Central memory CD8-positive, alpha-beta T cell (primary cell): ENCODE measurements at places on chromosomes 13 and 19.

GRCh38 chr19:33547676-33548075 lies 26.1 kb upstream of the PEPD start:
- no peak for DNase-seq
- H3K4me1 ChIP-seq: no peaks in the 10 kb centered on the region
- peaks cover 55% of the 10 kb centered on the region for H3K27me3 ChIP-seq
- H3K36me3 ChIP-seq: no peaks in the 10 kb centered on the region

DNA sequence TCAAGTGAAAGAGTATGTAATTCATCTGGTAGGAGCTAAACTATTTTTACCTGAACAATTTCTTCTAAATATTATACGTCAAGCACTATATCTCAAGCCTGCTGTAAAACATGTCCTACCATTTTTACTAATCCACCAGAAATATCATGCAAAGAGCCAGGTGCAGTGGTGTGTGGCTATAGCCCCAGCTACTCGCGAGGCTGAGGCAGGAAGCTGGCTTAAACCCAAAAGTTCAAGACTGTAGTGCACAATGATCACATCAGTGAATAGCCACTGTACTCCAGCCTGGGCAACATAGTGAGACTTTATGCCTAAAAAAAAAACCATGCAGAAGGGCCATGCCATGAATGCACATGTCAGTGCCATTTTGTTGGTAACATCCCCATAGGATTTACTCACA lies 20.7 kb upstream of the CLN5 start:
- peaks cover 91% of the 10 kb centered on the region for H3K27me3 ChIP-seq
- H3K4me1 ChIP-seq: peaks cover 6% of the 10 kb centered on the region
- DNase-seq: no peak
- H3K36me3 ChIP-seq: no peaks in the 10 kb centered on the region

DNA sequence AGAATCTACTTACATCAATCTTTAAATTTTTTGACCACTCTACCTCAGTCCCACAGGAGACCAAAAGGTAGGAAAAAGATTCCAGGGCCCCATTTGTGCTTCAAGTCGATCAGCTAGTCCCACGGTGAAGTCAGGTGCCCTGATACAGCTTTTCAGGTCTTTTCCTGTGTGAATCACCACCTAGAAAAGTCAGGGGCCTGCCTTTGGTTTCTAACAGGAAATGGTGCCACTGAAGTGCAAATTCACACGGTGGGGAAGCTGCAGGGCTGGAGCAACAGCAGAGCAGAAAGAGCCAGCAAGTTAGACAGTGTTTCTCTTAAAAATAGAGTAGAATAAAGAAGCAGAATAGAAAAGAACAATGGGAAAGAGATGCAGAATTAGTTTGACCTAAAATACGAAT lies 107.5 kb downstream of the KLF12 start:
- peaks cover 82% of the 10 kb centered on the region for H3K4me1 ChIP-seq
- peak; percentile 39 for DNase-seq
- peak overlapping the region; percentile 73 for H3K4me3 ChIP-seq
- peak overlapping the region; percentile 55 for H3K27ac ChIP-seq
- no peaks in the 10 kb centered on the region for H3K27me3 ChIP-seq
- peaks cover 14% of the 10 kb centered on the region for H3K36me3 ChIP-seq

- peaks cover 2% of the 10 kb centered on the region for H3K36me3 ChIP-seq
- H3K4me3 ChIP-seq: no peak overlapping the region
- H3K27me3 ChIP-seq: no peaks in the 10 kb centered on the region
- no peak for DNase-seq
- no peaks in the 10 kb centered on the region for H3K4me1 ChIP-seq
- H3K27ac ChIP-seq: no peak overlapping the region
Observed at GRCh38 chr19:38919837-38920601, 8.0 kb upstream of the CCER2 start.

- no peaks in the 10 kb centered on the region for H3K36me3 ChIP-seq
- no peaks in the 10 kb centered on the region for H3K27me3 ChIP-seq
- no peak for DNase-seq
Observed at GRCh38 chr13:109036078-109036780, 406.8 kb downstream of the MYO16 start.

GRCh38 chr19:1872807-1873523 lies 9.6 kb upstream of the KLF16 start:
- DNase-seq: no peak
- H3K27me3 ChIP-seq: no peaks in the 10 kb centered on the region
- H3K27ac ChIP-seq: no peak overlapping the region
- H3K4me3 ChIP-seq: peak overlapping the region; percentile 99
- peaks cover 36% of the 10 kb centered on the region for H3K36me3 ChIP-seq
- H3K4me1 ChIP-seq: peaks cover 26% of the 10 kb centered on the region

DNA sequence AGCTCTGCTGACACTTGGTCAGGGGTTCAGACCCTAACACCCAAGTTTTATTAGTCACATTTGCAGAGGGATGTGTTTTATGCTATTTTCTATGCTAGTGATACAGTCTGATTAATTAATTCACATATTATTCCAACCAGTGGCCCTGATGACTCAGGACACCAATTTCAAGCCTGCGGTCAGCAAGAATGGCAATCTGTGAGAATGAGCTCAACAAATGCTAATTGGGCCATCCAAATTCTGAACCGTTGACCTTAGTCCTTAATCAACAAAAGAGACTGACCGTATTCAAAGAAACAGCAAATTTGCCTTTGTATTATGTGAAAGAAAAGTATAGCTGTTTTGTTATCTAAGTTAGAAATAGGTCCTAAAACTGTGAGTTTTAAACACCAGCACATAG lies 9.6 kb upstream of the KL start:
- H3K4me3 ChIP-seq: no peak overlapping the region
- DNase-seq: no peak
- no peak overlapping the region for H3K27ac ChIP-seq
- no peaks in the 10 kb centered on the region for H3K4me1 ChIP-seq
- no peaks in the 10 kb centered on the region for H3K36me3 ChIP-seq

DNA sequence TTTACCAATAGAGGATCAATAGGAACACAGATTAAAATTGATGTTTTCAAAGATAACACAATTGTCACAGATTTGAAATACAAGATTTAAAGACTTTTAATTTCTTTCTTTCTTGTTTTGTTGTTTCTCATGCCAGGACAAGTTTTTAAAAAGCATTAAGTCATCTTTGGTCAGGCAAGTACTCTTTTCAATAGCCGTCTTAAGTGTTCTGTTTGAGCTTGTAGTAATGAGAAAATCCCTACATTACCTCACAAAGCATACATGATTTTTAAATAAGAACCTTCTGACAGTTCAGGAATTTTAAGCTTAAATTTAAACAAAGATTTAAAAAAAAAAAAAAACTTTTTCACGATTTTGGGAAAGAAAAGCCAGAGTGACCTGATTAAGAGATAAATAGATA lies 216.3 kb upstream of the PRR20A start:
- H3K27ac ChIP-seq: no peak overlapping the region
- H3K4me1 ChIP-seq: no peaks in the 10 kb centered on the region
- DNase-seq: no peak
- H3K36me3 ChIP-seq: peaks cover 2% of the 10 kb centered on the region

GRCh38 chr19:3046698-3047495 lies 15.4 kb downstream of the TLE5 start:
- no peak for DNase-seq
- H3K27me3 ChIP-seq: no peaks in the 10 kb centered on the region
- H3K4me3 ChIP-seq: peak overlapping the region; percentile 84
- H3K27ac ChIP-seq: peak overlapping the region; percentile 54
- peaks cover 18% of the 10 kb centered on the region for H3K4me1 ChIP-seq
- H3K36me3 ChIP-seq: peaks cover 2% of the 10 kb centered on the region

DNA sequence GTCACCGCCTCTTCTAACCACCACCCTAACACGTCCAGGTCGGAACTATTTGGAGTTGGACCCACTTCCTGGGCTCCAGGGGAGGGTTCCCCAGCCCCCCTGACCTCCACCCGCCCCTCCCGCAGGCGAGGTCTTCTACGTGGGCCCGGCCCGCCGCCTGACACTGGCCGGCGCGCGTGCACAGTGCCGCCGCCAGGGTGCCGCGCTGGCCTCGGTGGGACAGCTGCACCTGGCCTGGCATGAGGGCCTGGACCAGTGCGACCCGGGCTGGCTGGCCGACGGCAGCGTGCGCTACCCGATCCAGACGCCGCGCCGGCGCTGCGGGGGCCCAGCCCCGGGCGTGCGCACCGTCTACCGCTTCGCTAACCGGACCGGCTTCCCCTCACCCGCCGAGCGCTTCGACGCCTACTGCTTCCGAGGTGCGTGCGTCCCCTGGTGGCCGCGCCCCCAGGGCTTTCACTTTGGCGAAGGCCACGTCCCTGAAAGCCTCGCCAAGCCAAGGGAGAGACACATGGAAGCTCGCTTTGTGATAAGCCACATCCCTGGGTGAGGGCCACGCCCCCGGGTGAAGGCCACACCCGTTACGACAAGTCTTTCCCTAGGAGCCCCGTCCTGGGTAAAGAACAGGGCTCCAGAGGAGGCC lies 13.2 kb downstream of the NCAN start:
- peak overlapping the region; percentile 75 for H3K4me3 ChIP-seq
- peaks cover 5% of the 10 kb centered on the region for H3K4me1 ChIP-seq
- H3K27ac ChIP-seq: no peak overlapping the region
- peak; percentile 58 for DNase-seq
- H3K27me3 ChIP-seq: peaks cover 28% of the 10 kb centered on the region

DNA sequence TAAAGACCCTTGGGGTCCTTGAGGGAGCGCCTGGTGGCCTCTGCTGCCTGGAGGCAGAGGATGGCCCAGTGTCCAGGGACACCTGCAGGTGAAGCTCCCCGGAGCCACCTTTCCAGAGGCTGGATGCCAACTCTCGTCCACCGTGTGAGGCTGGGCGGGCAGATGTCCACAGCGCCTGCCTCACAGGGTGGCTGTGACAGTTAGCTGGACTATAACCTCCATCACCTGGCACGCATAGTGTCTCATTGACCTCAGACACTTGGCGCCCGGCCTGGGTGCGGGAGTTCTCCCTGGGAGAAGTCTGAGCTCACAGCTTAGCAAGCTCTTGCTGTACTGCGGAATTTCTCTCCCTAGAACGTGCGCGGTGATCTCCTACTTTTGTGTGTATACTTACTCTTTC lies 9.8 kb downstream of the BICRA start:
- no peaks in the 10 kb centered on the region for H3K27me3 ChIP-seq
- no peak overlapping the region for H3K4me3 ChIP-seq
- H3K27ac ChIP-seq: no peak overlapping the region
- H3K4me1 ChIP-seq: peaks cover 35% of the 10 kb centered on the region
- peaks cover 10% of the 10 kb centered on the region for H3K36me3 ChIP-seq
- DNase-seq: no peak

DNA sequence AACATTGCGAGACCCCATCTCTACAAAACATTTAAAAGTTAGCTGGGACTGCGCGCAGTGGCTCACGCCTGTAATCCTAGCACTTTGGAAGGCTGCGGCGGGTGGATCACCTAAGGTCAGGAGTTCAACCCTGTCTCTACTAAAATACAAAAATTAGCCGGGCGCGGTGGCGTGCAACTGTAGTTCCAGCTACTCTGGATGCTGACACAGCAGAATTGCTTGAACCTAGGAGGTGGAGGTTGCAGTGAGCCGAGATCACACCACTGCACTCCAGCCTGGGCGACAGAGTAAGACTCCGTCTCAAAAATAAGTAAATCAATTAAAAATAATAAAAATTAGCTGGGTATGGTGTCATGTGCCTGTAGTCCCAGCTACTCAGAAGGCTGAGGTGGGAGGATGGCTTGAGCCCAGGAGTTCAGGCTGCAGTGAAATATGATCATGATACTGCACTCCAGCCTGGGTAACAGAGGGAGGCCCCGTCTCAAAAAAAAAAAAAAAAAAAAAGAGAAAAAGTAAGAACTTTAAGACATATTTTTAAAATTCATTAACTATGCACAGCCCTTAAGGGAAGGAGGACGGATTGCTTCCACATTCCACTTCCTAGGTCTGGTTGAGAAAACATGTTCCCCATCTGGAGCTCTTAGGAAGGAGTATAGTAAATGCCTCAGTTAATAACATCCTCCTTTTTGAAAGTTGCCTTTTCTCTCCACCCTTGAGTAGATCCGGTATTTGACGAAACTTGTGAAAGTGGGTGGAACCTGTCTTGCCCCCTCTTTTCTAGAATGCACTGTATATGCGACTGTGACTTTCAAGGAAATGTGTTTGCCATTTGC lies 26.1 kb downstream of the EXOC3L2 start:
- H3K27ac ChIP-seq: no peak overlapping the region
- no peak overlapping the region for H3K4me3 ChIP-seq
- H3K36me3 ChIP-seq: no peaks in the 10 kb centered on the region
- no peak for DNase-seq
- H3K4me1 ChIP-seq: no peaks in the 10 kb centered on the region

GRCh38 chr13:107534548-107534947 lies 680.8 kb downstream of the LIG4 start:
- H3K36me3 ChIP-seq: peaks cover 2% of the 10 kb centered on the region
- no peak for DNase-seq
- no peaks in the 10 kb centered on the region for H3K4me1 ChIP-seq
- H3K4me3 ChIP-seq: no peak overlapping the region
- H3K27ac ChIP-seq: no peak overlapping the region

- DNase-seq: peak; percentile 93
- no peaks in the 10 kb centered on the region for H3K27me3 ChIP-seq
- H3K36me3 ChIP-seq: peaks cover 22% of the 10 kb centered on the region
- H3K4me3 ChIP-seq: peak within 1 kb of the TSS; percentile 92
- peaks cover 42% of the 10 kb centered on the region for H3K4me1 ChIP-seq
Observed at GRCh38 chr19:50025794-50026549, at the start of gene ZNF473. Gene ZNF473 (plus strand): TSS chr19:50026005. CDS start chr19:50031083, 5,078 bp downstream.

DNA sequence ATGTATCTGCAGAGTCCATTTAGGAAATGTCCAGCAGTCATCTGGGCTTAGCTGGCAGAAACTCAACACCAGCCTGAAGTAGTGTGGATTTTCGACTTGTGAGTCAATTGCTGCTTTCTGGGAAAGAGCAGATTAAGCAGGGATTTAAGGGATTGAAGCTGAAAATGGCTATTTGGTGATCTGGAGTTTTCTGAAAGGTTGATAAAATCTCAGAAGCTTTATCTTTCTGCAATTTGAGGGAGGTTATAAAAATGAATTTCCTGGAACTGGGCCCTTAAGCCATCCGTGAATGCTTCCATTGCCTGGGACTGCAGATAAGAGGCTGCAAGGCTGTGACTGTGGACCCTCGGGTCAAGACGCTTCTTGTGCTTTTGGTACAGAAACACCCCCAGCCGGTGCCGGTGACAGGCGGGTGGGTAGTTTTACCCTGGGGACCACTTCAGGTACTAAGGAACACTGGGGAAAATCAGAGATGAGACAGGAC lies 61.5 kb downstream of the COL4A1 start:
- H3K27me3 ChIP-seq: peaks cover 5% of the 10 kb centered on the region
- no peak overlapping the region for H3K27ac ChIP-seq
- DNase-seq: no peak

GRCh38 chr19:44685877-44686276 lies 13.1 kb upstream of the CEACAM16 start:
- no peak overlapping the region for H3K27ac ChIP-seq
- DNase-seq: no peak
- peaks cover 25% of the 10 kb centered on the region for H3K27me3 ChIP-seq
- no peaks in the 10 kb centered on the region for H3K36me3 ChIP-seq
- peaks cover 5% of the 10 kb centered on the region for H3K4me1 ChIP-seq
- no peak overlapping the region for H3K4me3 ChIP-seq

DNA sequence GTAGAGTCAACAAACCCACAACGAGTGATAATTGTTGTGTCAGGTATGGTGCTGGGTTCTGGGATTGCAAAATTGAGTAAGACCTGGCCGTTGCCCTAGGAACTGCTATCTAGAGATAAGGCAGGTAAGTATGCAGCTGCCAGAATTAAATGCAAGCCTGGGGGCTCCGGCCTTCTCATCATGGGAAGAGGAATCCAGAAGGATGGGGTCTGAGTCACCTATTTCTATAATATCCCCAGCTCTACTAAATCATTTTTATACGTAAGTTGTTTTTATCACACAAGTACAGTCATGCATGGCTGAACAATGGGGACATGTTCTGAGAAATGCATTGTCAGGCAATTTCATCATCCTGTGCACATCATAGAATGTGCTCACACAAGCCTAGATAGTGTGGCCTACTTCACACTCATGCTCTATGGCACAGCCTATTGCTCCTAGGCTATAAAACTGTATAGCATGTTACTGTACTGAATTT lies 203.0 kb downstream of the KLF5 start:
- H3K27me3 ChIP-seq: peaks cover 33% of the 10 kb centered on the region
- no peak overlapping the region for H3K27ac ChIP-seq
- H3K4me3 ChIP-seq: no peak overlapping the region
- no peaks in the 10 kb centered on the region for H3K4me1 ChIP-seq
- no peaks in the 10 kb centered on the region for H3K36me3 ChIP-seq
